ENCODE measurements at places on chromosomes 11 and 22.
A peak's percentile ranks its signal among the peaks of the same experiment; 100 is the strongest.

DNA sequence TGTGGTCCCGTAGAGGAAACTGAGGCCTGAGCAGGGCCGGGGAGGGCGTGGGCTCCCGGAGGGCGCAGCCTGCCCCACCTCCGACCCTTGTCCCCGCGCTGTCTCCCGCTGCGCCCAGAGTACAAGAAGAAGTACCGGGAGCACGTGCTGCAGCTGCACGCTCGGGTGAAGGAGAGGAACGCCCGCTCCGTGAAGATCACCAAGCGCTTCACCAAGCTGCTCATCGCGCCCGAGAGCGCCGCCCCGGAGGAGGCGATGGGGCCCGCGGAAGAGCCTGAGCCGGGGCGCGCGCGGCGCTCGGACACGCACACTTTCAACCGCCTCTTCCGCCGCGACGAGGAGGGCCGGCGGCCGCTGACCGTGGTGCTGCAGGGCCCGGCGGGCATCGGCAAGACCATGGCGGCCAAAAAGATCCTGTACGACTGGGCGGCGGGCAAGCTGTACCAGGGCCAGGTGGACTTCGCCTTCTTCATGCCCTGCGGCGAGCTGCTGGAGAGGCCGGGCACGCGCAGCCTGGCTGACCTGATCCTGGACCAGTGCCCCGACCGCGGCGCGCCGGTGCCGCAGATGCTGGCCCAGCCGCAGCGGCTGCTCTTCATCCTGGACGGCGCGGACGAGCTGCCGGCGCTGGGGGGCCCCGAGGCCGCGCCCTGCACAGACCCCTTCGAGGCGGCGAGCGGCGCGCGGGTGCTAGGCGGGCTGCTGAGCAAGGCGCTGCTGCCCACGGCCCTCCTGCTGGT lies 1.9 kb downstream of the NLRP6 start:
- DNase-seq, result no peak

DNA sequence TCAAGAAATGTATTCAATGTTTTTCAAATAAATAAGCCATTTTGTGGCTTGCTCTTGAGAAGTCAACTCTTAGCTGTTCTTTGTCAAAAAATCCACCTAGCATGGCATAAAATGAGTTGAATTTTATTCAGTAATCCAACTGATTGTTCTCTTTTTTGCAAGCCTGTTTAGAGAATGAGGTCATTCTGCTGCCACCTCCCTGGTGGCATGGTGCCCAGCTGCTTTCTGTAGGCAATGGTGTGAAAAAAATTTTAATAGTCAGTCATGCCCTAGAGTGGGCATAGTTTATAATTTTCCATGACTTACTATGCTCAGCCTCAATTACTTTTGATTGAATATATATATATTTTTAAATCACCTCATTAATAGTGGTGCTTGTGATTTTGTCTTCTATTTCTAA lies 177.2 kb downstream of the INSC start:
- DNase-seq, result no peak

- DNase-seq, result peak; percentile 61
Measured at GRCh38 chr22:45318168-45318557, 8.4 kb downstream of the FAM118A start.

- DNase-seq, result no peak
Measured at GRCh38 chr11:68998390-68998911, 14.6 kb downstream of the MRGPRF start.
